Glutamatergic neuron (in vitro differentiated cells): ENCODE measurements at places on chromosomes 6 and 20.

DNA sequence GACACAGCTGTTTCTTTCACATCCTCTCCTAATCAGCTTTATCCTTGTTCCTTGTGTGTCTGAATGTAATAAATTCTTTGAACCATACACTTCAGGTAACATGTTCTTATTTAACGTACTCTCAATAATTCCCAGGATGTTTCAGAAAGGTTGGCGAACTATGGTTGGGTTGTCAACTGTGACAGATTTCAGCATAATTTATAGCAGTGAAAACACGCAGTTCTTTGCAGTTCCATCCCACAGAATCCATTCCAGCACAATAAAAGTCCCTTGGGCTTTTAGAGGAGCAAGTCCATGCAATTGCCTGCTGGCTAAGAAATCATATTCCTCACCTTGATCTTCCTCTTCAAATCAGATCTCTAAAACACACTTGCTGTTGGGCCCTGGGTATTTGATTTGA lies 119.3 kb downstream of the COL9A1 start:
- no peak for DNase-seq

GRCh38 chr6:151963001-151963400 lies 155.5 kb downstream of the ESR1 start:
- no peak for DNase-seq

GRCh38 chr20:59765599-59766177 lies 161.3 kb downstream of the PHACTR3 start:
- no peak for DNase-seq

DNA sequence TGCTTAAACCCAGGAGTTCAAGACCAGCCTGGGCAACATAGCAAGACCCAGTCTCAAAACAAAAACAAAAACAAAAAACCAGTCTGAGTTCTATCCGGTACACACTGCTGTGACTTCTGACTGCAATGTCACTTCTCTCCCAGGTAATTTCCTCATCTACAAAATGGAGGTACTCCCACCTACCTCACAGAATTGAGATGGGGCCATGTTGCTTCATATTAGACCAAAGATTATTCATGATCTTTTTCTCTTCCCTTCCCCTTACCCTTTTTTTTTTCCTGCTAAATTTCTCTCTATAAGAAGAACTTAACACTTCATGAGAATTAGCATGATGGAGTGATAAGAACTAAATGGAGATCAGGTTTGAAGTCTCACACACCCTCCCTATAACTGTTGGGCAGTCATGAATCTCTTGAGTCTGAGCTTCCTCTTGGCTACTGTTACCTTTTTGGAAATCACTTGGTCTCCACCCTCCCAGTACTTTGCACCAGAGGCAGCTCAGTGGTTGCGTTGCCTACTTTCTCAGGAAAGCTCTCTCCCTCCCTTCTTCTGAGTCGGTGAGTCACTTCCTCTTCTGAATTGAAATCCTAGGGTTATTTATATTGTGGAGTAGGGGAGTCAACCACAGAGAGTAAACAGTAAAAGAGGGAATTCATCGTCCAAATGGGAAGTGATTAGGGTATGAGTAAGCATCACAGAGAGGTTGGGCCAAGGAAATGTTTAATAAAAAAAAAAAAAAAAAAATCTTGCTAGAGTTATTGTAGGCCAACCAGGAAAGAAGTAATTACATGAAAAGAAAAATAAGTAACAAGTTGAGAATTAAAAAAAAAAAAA lies 59.9 kb upstream of the MAP7 start:
- DNase-seq, result no peak

GRCh38 chr6:109595998-109596397 lies 95.0 kb downstream of the AK9 start:
- DNase-seq, result no peak

- DNase-seq, result no peak
These were observed 594.6 kb downstream of the COL12A1 start for GRCh38 chr6:74611220-74611619.

- DNase-seq, result no peak
These were observed 455.4 kb downstream of the RNF144B start for GRCh38 chr6:18842534-18842933.

- DNase-seq, result no peak
These were observed 23.3 kb downstream of the HSF2 start for GRCh38 chr6:122422614-122423267.

DNA sequence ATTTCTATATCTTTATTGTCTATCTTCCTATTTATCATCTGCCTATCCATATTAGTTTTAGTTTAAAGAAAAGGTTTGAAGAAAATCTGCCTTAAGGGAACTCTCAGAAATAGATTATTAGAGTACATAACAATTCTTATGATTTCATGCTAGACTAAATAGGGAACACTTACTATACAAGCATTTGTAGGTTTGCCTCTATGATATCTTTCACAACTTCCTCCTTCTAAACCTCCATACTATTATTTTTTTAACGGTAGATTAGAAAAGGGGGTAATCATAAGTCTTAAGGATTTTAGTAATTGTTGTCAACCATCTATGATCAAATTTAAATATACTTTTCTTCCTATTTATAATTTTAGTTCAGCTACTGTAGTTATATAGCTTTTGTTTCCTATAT lies 11.6 kb upstream of the DSE start:
- no peak for DNase-seq

- no peak for DNase-seq
These were observed 120.5 kb downstream of the SCML4 start for GRCh38 chr6:107703606-107704005.
